ENCODE measurements at places on chromosomes 1 and 21. TPM values are rescaled to one million over a fixed set of nuclear protein-coding genes. Genes with fewer than 3 reads are reported as not detected.
A peak's percentile ranks its signal among the peaks of the same experiment; 100 is the strongest.

GRCh38 chr1:202186327-202186726, 7.3 kb upstream of the LGR6 start:
- no peaks in the 10 kb centered on the region for H3K27me3 ChIP-seq
- no peak overlapping the region for H3K4me3 ChIP-seq
- no peak overlapping the region for H3K27ac ChIP-seq
- H3K36me3 ChIP-seq = no peaks in the 10 kb centered on the region
- no peak for DNase-seq

The HSPB7 gene
- 39.9 TPM for total RNA-seq

GRCh38 chr21:25300632-25301031, 306.6 kb downstream of the MRPL39 start:
- H3K36me3 ChIP-seq = no peaks in the 10 kb centered on the region
- DNase-seq = no peak
- H3K27me3 ChIP-seq = no peaks in the 10 kb centered on the region
- peaks cover 6% of the 10 kb centered on the region for H3K4me1 ChIP-seq
- H3K4me3 ChIP-seq = no peak overlapping the region

- H3K27me3 ChIP-seq = no peaks in the 10 kb centered on the region
- H3K36me3 ChIP-seq = no peaks in the 10 kb centered on the region
- no peak overlapping the region for H3K4me3 ChIP-seq
- peak; percentile 57 for DNase-seq
These were observed 90.8 kb upstream of the TMPRSS2 start for GRCh38 chr21:41598561-41599431.

GRCh38 chr1:154998201-154998780, 4.3 kb upstream of the ZBTB7B start:
- peaks cover 34% of the 10 kb centered on the region for H3K4me1 ChIP-seq
- no peak overlapping the region for H3K4me3 ChIP-seq
- H3K27me3 ChIP-seq = no peaks in the 10 kb centered on the region
- no peaks in the 10 kb centered on the region for H3K36me3 ChIP-seq
- no peak overlapping the region for H3K27ac ChIP-seq

DNA sequence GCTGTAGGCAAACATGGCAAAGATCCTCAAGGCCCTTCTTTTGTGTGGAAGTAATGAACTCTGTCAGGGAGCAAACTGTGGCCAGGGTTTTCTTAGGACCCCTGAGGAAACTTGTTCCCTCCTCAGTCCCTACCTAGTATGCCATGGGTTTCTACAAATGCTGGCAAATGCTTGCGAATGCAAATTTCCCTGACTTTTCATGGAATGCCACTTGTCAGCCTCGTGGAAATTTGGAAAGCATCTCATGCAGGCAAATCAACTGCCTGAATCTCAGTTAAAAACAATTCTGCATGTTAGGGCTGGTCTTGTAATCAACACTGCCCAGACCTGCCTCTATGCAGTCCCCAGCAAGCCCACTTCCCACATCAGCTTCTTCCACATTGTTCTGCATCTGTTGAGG, 334.9 kb upstream of the AJAP1 start:
- no peak overlapping the region for H3K27ac ChIP-seq
- no peak overlapping the region for H3K4me3 ChIP-seq
- no peaks in the 10 kb centered on the region for H3K36me3 ChIP-seq

GRCh38 chr1:8438489-8438888, 120.6 kb downstream of the SLC45A1 start:
- no peaks in the 10 kb centered on the region for H3K27me3 ChIP-seq
- no peaks in the 10 kb centered on the region for H3K36me3 ChIP-seq
- peaks cover 18% of the 10 kb centered on the region for H3K4me1 ChIP-seq

GRCh38 chr21:42214921-42215320, 4.0 kb upstream of the ABCG1 start:
- H3K4me1 ChIP-seq = peaks cover 12% of the 10 kb centered on the region
- H3K4me3 ChIP-seq = no peak overlapping the region
- no peak overlapping the region for H3K27ac ChIP-seq
- DNase-seq = no peak
- no peaks in the 10 kb centered on the region for H3K27me3 ChIP-seq

The C1orf116 gene
- 11.2 TPM for total RNA-seq

The NTMT2 gene
- total RNA-seq = not detected

The AMY1C gene
- total RNA-seq = not detected

The SPRR2A gene
- not detected for total RNA-seq

- H3K4me1 ChIP-seq = no peaks in the 10 kb centered on the region
- DNase-seq = no peak
- H3K27ac ChIP-seq = no peak overlapping the region
- H3K36me3 ChIP-seq = peaks cover 12% of the 10 kb centered on the region
These were observed 28.8 kb downstream of the HEATR1 start for GRCh38 chr1:236575523-236575922.

DNA sequence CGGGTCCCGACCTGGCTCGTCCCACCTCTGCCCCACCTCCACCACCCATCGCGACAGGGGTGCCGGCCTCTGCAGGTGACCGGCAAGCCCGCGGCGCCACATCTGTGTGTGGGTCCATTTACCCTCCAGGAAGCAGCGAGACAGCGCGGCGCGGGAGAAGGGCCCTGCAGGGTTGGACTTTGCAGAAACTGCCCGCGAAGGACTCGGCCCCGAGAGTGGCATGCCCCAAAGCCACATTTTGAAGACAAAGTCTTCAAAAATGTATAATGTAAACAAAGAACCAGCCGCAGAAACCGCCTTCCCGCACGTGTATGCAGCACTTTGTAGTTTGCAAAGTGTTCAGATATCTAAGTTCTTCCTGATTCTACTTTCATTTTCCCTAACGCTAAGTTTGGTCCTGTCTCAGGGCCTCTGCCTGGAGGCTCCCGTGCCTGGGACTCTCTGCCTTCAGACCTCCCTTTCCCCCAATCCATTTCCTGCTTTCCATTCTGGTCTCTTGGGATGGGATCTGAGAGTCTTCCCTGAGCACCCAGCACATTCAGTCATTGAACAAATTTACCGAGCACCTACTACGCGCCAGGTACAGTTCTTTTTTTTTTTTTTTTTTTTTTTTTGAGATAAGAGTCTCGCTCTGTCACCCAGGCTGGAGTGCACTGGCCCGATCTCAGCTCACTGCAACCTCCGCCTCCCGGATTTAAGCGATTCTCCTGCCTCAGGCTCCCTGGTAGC, 524 bp upstream of the TMCO4 start:
- DNase-seq = peak; percentile 58
- H3K4me1 ChIP-seq = peaks cover 23% of the 10 kb centered on the region
- H3K27me3 ChIP-seq = no peaks in the 10 kb centered on the region
- H3K36me3 ChIP-seq = no peaks in the 10 kb centered on the region

DNA sequence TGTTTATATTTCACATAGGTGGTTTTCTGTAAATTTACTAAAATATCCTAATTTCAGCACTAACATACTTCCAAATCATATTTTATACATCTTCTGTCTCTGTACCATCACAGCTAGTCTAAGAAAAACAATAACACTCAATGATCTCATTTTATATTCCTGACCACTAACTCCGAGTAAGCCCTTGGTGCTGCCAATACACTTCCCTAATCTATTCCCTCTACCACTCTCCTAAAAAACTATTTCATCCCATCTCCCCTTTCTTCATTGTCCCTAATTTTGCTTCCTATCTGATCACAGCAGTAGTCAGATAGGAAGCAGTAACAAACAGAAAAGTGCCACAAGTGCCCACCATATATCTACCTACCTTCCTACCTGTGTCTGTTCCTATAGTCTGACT, 36.2 kb downstream of the ASH1L start:
- no peak for DNase-seq
- H3K36me3 ChIP-seq = no peaks in the 10 kb centered on the region
- H3K4me1 ChIP-seq = peaks cover 12% of the 10 kb centered on the region
- H3K27me3 ChIP-seq = no peaks in the 10 kb centered on the region
- no peak overlapping the region for H3K27ac ChIP-seq
- no peak overlapping the region for H3K4me3 ChIP-seq

- no peaks in the 10 kb centered on the region for H3K4me1 ChIP-seq
- DNase-seq = no peak
- H3K36me3 ChIP-seq = no peaks in the 10 kb centered on the region
- no peak within 1 kb of the TSS for H3K27ac ChIP-seq
- no peaks in the 10 kb centered on the region for H3K27me3 ChIP-seq
These were observed at the start of gene UMODL1 for GRCh38 chr21:42071146-42071737. Gene UMODL1 (plus strand): TSS chr21:42071317. CDS start chr21:42071317, 0 bp downstream.

DNA sequence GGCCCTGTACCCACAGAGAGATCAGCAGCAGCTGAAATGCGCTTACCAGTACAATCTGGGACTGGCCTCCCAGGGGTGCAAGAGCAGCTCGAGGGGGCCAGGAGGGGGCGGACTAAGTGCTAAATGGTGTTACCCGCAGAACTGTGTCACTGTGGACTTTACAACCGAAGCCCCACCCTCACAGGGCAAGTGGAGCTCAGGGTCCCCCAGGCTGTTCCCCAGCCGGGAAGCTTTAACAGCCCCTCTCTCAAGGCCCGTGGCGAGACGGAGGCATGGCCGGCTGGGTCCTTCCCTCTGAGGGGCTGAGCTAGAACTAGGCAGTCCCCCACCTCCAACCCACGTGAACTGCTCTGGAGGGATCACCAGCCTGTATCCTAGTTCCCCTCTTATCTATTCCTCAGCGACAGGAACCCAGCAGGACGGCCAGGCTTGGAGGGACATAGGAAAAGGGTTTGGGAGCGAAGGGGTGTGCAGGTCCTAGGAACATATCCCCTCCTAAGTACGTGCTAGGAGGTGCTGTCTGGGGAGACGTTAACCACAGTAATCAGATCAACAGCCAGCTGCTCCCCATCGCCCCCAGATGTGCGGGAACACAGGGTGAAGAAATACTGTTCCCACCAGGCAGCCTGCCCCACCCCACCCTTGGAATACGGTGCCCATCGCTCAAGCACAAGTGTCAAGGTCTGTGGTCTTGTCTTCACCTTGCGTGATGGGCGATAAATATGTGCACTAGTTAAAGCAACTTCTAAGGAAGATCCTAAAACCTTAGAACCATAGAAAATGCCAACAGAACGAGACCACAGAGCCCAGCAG, 24.4 kb downstream of the ZBTB17 start:
- peak; percentile 11 for DNase-seq
- peaks cover 3% of the 10 kb centered on the region for H3K36me3 ChIP-seq
- H3K4me1 ChIP-seq = peaks cover 35% of the 10 kb centered on the region
- H3K27me3 ChIP-seq = no peaks in the 10 kb centered on the region

GRCh38 chr1:24900985-24901781, 28.9 kb downstream of the RUNX3 start:
- H3K36me3 ChIP-seq = no peaks in the 10 kb centered on the region
- no peaks in the 10 kb centered on the region for H3K4me1 ChIP-seq
- H3K27me3 ChIP-seq = no peaks in the 10 kb centered on the region
- H3K27ac ChIP-seq = no peak overlapping the region
- H3K4me3 ChIP-seq = no peak overlapping the region
- DNase-seq = no peak

The SLC25A34 gene
- total RNA-seq = 6.9 TPM

- H3K27ac ChIP-seq = no peak overlapping the region
- H3K36me3 ChIP-seq = no peaks in the 10 kb centered on the region
- no peak overlapping the region for H3K4me3 ChIP-seq
- no peaks in the 10 kb centered on the region for H3K27me3 ChIP-seq
- no peak for DNase-seq
These were observed 515.6 kb downstream of the LMO4 start for GRCh38 chr1:87844251-87844650.

GRCh38 chr1:199020904-199021303, 382.1 kb downstream of the PTPRC start:
- no peak overlapping the region for H3K4me3 ChIP-seq
- H3K36me3 ChIP-seq = no peaks in the 10 kb centered on the region
- no peaks in the 10 kb centered on the region for H3K27me3 ChIP-seq
- H3K4me1 ChIP-seq = no peaks in the 10 kb centered on the region
- H3K27ac ChIP-seq = no peak overlapping the region
